ENCODE measurements at places on chromosomes 1 and 21.

GRCh38 chr1:208809876-208810275 is 565.7 kb upstream of the PLXNA2 start:
- no peak for DNase-seq

GRCh38 chr1:72097851-72098570 is 184.3 kb downstream of the NEGR1 start:
- no peak for DNase-seq

GRCh38 chr1:248871837-248872401 is 13.0 kb upstream of the ZNF692 start:
- DNase-seq, result no peak

- DNase-seq, result no peak
These were observed 21.9 kb downstream of the FAM3B start for GRCh38 chr21:41338455-41338854.

- DNase-seq, result no peak
These were observed 1.2 kb upstream of the XPR1 start for GRCh38 chr1:180630408-180631193.
